NCI-H1694 (cell line): ENCODE measurements at places on chromosomes 12 and 14.

DNA sequence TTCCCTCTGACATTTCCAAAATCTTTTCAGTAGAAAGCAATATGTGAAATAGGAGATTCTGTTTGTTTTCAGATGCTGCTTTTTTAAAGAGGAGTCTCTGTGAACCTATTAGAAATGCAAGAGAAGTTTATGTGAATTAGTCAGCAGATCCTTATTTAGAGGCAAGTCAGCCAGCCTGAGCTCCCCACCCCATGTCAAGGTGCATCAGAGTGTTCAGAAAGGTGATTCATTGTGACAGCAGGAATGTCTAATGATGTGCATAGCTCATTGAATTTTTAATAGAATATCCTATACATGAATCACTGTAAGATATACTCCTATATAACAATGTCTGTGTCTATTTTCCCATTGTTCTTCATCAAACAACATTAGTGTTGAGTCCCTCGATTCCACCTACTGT lies 1222.4 kb upstream of the USP15 start:
- no peak for DNase-seq

GRCh38 chr14:65471038-65471878 lies 58.7 kb downstream of the FUT8 start:
- DNase-seq = no peak

- DNase-seq = peak; percentile 31
These were observed 188.5 kb downstream of the ALX1 start for GRCh38 chr12:85468356-85469157.

DNA sequence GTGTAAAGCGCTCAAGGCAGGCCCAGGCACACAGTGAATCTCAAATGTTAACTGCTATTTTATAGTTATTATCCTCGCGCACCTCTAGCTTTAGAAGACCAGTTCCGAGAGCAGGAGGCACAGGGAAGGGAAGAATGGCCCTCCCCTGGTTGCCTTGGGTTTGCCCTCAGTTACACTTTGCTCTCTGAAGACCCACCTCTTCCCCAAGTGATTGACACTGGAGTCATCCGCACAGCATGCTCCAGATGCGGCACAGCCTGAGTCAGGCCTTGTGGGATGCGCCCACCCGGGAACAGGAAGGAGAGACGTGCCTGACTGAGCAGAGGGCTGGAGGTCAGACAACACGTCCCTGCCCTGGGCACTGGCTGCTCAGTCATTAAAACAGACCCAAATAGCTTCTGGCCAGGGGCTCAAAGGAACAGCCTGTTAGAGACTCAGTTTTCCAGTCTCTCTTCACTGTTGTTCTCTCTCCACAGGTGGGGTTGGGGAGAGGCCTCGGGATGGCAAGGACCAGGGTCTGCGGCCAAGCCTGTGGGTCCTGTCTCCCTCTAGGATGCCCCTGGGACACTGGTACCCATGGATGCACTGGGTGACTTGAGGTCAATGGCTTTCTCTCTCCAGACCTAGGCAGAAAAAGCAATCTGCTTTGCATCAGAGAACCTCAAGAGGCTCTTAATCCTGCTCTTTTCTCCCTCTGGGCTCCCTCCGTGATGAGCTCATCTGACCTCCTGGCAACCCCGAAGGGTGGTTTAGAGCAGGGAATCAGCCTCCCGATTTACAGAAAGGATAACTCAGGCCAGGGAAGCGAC lies 13.6 kb upstream of the MLXIP start:
- DNase-seq = no peak

DNA sequence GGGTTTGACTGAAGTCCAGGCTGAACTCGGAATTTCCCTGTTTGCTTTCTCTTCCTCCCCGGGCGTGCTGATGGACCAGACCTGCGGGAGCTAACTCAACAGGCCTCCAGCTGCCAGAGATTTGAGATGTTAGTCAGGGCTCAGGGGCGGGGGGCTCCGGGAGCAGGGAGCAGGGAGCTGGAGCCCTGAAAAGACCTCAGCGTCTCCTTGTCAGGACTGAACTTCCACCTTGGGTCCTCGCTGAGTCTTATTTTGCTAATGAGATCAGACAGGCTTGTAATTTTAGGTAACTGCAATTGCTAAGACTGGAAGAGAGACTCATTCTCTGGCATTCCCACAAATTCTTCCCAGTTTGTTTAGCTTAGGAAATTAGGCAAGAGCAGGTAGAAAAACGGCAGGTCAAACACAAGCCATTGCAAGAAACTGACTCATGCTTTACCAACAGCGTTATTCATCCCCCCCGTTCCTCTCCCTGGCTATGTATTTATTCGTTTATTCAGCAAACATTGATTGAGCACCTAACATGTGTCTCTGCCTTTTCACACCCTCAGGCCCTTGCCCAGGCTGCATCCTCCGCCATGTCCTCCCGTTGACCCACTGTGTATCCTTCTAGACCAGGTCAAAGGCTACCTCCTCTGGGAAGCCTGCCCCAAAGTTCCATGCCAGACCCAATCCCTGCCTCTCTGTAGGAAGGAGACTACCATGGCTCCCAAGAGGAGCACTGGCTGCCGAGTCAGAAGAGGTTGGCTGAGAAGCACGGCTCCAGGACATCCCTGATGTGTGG lies 80.4 kb upstream of the DIO3 start:
- DNase-seq = no peak

DNA sequence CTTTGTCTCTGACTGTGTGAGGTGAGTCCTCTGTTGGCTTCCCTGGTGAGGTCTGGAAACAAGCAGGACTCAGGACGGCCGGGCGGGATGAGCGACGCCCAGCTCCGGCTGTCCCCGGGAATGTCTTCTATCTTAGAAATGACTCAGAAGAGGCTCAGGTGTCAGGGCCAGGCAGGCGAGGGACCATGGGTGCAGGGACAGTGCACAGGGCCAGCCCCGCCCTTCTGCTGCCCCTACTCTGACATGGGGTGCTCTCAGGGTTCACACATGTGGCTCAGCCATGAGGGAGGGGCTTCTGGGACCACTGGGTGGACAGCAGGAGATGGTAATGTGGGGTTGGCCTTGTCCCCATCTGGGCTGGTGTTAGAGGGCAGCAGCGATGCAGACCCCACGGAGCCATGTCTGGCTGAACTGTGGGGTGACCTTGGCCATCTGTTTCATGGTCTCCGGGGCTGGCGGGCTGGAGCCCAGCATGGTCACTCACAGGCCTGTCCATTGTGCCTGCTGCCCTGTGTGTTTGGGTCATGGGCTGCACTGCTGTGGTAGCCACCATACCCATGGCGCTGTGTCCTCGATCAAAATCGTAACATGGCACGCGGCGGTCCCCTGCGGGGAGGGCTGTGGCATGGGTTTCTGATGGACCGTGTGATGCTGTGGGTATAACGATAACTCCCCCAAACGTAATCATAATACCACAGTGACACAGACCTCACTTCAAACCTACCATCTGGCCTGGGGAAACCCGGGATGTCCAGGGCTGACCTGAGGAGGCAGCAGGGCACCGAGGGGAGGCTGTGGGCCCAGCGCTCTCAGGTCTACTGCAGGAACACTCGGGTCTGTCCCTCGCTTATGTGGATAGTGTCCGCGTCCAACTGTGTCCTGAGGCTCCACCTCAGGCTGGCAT lies 368.8 kb downstream of the TMEM121 start:
- DNase-seq = no peak

DNA sequence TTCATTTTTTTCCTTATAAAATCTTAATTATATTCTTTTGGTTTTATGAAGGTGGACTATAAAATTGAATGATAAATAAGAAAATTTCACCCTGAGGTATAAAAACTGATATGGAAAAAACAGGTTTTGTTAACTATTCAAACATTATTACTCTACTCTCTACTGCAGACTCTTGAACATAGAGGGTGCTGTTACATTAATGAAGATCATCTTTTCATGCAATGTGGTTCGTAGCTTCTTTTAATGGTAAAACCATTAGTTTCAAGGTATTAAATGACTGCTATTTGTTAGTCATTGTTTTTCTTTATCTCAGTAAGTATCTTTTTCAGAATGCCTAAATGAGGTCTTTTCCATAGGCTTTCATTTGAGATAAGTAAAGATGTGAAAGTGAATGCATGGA lies 510.4 kb downstream of the SLC16A7 start:
- no peak for DNase-seq

DNA sequence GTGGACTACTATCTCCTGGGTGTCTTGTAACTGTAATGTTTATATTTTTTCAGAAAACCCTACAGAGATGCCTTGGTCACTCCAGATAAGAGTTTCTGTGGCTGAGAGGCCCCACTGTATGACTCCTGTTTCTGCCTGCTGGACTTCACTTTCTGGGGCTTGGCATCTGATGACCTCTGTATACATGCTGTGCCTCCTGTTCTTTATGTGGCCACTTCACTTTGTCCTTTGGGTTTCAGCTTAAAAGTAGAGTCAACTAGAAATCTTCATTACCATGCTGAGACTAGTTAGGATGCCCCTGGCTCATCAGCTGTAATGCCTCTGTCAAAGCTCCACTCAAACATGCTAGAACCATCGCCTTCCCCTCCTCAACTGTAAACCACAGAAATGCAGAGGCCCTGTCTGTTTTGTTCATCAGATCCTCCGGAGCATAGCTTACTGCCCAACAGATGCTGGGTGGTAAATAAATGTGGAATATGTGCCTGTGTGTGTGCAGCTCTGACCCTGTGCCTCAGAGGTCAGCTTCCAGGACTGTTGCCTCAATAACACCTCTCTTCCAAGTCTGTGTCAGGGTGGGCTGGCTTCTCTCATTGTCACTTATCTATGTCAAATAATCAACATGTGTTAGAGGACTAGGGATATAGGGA lies 25.5 kb downstream of the ZNF664 start:
- no peak for DNase-seq

DNA sequence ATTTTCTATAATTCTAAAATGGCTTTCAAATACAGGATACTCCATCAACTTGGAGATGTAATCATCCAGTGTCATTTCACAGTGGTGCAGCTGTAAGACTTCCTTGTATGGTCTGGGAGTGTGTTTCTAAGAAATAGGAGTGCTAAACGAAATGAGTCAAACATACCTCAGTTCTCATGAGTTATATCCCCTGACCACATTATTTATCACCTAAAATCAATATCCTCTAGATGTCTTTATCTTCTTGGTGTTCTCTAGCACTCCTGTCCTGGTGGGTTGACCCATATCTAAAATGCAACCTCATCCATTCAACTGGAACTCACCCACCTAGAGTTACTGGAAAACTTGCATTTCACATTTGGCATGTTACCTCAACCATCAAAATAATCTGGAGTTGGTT lies 33.2 kb downstream of the TMEM30B start:
- no peak for DNase-seq

GRCh38 chr12:114774197-114774596 lies 90.2 kb upstream of the TBX3 start:
- DNase-seq = no peak

DNA sequence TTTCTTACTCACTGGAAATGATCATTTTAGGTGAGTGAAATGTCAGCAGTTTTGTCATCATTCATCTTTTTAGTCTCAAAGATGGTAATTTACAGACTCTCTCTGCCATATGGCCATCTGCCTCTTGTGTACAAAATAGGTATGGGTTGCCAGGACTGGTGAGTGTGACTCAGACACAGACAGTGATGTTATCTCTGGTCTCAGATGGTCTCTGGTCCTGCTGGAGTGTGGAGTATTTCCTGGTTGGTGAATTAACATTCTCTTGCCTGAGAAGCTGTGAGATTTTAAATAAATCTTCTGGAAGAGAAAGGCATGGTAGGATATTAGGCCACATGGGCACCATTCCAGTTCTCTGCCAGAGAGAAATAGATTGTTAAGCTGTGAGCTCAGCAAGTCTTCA lies 207.0 kb downstream of the ATP23 start:
- peak; percentile 79 for DNase-seq

DNA sequence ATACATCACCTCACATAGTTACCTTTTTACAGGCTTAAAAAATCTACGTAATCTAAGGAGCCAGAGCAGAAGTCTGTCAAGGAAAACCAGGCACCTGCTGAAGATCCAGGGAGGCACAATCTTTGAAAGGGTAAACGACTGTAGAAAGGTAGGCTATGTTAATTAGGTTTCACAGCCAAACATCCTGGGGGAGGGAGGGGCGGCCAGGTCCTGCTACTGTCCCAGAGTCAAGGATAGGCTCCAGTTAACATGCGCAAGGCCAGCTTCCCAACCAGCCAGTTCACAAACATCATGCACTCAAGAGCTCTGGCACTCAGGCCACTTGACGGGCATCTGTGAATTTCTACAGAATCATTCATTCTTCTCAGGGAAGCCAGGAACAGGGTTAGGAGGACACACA lies 22.9 kb downstream of the NIN start:
- DNase-seq = no peak

DNA sequence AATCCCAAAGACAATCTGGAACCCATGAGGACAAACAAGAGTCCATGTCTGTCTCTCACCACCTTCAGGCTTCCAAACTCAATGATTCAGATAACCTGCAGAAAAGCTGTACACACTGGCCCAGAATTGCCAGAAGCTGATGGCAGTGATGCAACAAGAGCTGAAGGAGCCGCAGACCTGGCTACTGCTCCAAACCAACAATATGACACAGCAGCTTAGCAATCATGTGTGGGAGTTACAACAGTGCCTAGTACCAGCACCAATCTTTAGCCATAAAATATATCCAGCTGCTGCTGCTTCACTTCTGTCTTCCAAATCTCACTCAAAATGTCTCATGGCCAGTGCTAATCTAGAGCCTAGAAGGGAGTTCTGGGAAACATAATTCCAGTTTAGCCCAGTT lies 22.0 kb downstream of the RPS6KA5 start:
- DNase-seq = no peak

GRCh38 chr12:23707270-23707669 lies 242.2 kb downstream of the SOX5 start:
- DNase-seq = no peak

GRCh38 chr12:104220931-104221330 lies 5.4 kb downstream of the TXNRD1 start:
- DNase-seq = no peak

DNA sequence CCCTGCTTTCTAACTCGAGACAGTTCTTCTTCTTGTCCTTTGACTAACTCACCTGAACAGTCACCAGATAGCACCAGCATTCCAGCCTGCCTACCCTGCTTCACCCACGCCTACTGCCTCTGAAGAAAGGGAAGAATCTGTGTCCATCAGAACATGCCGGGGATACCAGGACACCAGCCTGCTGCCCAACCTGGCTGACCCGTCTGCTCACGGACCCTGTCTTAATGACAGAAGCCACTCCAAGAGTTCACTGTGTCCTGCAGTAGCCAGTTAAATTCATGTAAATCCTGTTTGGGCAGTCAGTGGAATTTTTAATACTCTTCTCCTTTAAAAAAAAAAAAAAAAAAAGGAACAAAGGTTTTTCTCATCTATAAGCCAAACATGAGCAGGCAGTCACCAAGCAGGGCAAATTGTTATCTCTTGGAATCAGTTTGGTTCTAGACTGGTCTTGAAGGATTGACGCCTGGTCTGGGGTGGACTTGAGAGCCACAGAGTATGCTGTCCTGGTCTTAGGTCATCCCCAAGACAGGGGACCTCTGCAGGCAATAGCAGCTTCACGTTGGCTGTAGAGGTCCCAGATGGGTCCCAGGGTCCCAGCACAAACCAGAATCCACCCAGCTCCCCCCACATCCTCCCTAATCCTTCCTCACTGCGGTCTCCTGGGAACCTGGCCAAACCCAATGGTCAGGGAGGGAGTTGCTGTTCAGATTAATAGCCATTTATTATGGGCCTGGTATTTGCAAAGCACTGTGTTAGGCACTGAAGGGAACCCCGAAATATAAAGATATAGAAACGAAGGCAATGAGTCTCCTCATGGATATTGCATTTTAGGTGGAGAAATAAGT lies 181.1 kb upstream of the HIF1A start:
- DNase-seq = no peak
